Kidney capillary endothelial cell (primary cell): ENCODE measurements at places on chromosomes 13 and 19.

DNA sequence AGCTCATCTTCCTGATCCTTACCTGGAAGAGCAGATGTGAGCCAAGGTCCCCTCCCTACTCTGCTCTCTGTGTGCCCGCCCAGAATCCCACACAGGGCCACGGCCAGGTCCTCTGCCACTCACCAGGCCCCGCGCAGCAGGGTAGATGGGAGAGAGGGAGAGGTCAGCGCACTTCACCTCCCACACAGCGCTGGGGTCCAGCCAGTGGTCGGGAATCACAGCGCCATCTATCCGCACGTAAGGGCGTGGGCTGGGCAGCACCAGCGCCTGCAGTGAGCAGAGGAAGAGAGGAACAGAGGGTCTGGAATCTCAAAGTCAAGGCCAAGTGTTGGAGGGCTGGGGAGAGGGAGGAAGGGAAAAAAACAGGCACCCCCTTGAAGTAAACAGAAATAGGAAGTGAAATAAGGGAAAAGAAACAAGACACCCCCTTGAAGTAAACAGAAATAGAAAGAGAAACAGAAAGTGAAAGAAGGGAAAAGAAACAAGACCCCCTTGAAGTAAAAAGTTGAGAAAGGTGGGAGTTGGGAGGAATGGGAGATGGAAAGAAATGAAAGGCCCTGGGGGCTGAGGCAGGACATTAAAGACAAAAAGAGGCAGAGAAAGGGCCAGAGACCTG, 7.0 kb upstream of the PLA2G4C start:
- DNase-seq, result no peak

- no peak for DNase-seq
Measured at GRCh38 chr13:99740251-99740979, 231.2 kb downstream of the ZIC5 start.

DNA sequence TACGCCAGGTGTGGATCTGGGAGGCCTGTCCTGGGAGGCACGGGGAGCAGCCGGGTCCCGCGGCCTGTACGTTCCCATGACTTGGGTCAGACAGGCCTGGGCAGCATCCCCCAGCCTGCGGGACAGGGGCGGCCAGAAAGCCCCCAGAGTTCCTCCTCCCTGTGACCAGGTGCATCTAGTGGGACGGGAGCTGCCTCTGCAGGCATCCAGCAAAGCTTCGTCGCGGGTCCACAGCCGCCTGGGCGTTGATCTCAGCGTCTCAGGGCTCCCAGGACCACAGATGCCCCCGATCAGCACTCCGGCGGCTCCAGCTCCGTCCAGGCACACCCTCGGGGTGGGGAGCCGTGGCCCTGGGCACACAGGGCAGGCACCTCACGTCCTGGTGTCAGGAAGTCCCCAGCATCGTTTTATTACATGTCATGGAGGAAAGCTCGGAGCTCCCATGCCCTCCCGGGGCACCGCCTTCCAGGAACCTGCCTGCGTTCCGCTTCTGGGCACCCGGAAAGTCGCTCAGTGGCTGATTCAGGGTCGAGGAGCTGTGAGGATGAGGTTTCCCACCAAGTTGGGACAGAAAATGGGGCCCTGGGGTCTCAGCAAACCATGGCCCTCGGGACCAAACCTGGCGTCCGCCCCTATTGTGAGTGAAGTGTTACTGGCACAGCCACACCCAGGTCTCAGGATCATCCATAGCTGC, 1.5 kb upstream of the GZMM start:
- no peak for DNase-seq

DNA sequence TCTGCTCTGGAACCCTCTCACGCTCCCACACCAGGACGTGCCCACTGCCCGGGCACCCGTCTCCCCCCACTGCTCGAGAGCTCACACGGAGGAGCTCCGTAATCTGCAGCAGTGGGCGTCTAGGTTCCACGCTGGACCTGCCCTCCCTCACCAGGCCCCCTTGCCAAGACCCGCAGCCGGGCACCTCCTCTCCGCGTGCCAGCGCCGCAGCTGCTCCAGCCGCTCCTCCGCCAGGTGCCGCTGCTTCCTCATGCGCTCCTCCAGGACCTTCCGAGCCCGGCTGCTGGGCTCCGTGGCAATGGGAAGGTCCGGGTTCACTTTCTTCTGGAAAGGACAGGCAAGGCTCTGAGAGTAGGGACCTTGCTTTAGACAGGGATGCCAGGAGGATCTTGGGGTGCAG, 35.0 kb upstream of the MATK start:
- DNase-seq, result no peak

- no peak for DNase-seq
Measured at GRCh38 chr13:79516595-79516994, 35.6 kb downstream of the NDFIP2 start.

- no peak for DNase-seq
Measured at GRCh38 chr19:39906283-39906682, 28.2 kb downstream of the FCGBP start.

DNA sequence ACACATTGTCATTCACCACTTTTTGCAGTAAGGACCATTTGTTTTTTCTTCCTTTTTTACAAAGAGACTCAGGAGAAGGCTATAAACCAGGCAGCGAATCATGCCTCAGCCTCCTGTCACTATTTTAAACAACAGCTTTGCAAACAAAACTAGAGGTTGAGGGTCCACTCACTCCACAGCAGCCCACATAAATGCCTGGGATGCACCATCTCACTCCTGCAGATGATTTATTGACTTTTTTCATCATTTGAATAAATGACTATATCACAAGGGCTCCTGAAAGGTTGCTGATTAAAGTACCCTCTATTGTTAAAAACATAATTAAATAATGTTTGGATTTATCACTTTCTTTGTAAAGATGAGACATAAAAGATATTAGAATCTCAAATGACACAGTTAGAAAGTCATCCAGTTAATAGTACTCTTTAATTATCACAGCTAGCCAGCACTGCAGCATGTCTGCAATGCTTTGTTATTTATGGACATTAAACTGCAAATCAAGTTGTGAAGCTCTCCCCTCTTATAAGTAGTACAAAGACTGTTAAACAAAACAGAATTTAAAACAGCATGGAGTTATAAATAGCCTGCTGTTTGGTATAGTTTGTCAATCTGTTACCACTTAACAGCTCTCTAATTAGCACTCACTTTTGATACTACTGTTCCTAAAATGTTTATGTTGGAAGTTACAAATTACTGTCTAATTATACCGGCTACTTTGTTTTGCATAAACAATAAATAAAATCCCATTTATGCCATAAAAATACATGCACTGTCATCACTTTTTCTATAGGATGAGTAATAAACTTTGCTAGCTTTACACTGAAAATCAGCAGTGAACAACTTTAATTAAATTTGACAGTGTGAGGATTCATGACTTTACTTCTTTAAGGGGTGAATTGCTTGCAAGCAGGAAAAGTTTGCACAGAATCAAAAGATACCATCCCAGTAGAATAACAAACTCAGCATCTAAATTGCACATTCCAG, 853.2 kb downstream of the UQCRFS1 start:
- DNase-seq, result no peak
